ENCODE measurements at places on chromosomes 3 and 15.

DNA sequence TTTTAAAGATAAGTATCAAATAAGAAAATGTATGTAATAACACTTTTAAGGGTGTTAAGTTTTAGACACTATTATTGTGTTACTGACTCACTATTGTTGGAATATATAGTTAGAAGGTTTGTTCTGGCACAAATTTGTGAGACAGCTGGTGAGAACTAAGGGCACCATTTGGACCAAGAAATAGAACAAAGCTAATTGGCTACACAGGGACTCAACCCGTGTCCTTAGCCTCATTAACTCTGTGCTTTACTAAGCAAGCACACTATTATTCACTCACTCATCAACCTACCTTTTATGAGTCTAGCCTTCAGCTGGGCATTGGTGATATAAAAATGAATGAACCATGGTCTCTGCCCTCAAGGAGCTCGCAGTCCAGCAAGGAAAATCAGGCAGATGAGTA, 4.1 kb upstream of the UNC13C start:
- no peak for DNase-seq

- DNase-seq = no peak
These were observed 43.9 kb downstream of the PPCDC start for GRCh38 chr15:75067123-75067830.

- no peak for DNase-seq
These were observed 176.8 kb downstream of the TUSC7 start for GRCh38 chr3:116886202-116886893.

DNA sequence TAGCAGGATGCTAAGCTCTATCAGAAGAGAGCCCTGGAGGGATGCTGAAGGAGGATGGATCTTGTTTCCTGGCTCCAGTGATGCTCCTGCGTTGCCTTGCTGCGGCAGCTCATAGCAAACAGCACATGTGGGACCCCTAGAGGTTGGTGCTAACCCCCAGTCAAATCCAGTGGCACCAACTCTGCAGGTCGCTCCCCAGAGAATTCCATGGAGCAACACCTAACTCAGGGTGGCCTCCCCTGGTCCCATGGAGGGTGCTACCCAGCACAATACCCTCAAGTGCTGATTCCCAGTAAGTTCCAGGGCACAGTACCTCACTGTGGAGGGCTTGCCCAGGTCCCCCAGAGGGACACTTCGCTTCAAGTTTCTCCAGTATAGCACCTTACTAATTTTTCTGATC, 231.2 kb downstream of the NEK10 start:
- no peak for DNase-seq

GRCh38 chr15:94965593-94965992, 734.2 kb downstream of the MCTP2 start:
- no peak for DNase-seq

- DNase-seq = no peak
These were observed 290.5 kb upstream of the VEPH1 start for GRCh38 chr3:157793745-157794144.

GRCh38 chr3:191143224-191143623, 55.8 kb upstream of the OSTN start:
- no peak for DNase-seq

DNA sequence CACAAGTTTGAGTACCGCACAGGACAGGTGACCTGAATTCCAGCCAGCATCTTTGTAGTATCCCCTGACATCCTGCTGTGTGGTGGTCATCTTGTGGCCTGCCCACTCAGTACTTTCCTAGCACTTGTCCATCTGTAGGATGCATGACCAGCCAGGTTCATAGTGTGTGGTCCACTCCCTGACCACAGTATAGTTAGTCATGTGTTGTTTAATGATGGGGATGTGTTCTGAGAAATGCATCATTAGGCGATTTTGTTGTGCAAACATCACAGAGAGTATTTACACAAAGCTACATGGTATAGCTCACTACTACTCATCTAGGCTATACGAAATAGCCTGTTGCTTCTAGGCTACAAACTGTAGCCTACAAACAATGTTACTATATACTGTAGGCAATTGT, 16.9 kb upstream of the RBPMS2 start:
- DNase-seq = no peak

- no peak for DNase-seq
These were observed 95.9 kb upstream of the PRR23E start for GRCh38 chr3:127097072-127097405.

GRCh38 chr15:99275525-99276128, 24.3 kb downstream of the LRRC28 start:
- DNase-seq = no peak

DNA sequence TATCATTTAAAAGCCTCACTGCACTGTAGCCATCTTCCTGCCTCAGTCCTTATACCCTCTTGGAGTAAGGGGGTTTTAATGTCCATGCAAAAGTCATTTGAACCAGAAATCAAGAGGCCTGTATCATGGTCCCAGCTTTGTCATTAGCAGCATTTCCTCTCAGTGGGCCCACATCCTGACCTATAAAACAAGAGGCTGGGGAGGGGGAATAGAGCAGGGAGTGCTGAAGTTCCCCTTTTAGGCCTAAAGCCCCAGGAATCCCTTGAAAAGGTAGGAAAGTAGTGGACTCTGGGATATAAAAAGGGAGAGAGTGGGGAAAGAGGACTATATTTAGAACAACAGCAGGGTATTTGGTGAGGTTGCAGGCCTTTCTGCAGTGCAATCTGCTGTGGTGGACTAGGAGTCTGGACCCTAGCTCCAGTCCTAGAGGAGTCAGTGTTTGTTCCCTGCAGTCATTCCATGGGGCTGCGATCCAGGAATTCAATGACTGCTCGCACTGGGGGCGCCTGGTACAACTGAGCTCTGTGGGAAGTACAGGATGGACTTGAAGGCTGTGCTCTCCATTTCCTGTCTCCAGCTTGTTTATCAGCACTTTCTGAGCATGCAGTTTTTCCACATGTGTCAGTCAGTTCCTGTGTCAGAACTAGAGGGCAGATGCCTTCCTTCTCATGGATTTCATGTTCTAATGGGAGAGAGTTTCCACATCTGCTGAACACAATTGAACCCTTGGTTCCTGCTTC, 46.8 kb downstream of the PDHB start:
- DNase-seq = peak; percentile 35

DNA sequence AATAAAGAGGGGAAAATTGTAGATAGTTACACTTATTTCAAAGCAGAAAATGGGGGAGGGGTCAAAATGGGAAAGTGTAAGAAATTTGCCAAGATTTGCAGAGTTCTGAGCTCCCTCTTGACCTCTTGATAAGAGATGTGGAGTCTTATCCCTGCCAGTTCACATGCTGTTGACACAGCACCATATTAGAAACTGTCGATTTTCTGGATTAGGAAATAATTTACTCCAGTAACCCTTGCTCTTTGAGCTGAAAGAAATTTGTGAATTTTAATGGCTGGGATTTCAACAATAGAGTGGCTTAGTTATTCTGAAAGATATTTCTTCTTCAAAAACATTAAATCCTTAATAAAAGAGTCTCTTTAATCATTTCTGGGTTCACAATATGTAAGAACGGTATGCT, 306.2 kb upstream of the CNTN4 start:
- DNase-seq = no peak

DNA sequence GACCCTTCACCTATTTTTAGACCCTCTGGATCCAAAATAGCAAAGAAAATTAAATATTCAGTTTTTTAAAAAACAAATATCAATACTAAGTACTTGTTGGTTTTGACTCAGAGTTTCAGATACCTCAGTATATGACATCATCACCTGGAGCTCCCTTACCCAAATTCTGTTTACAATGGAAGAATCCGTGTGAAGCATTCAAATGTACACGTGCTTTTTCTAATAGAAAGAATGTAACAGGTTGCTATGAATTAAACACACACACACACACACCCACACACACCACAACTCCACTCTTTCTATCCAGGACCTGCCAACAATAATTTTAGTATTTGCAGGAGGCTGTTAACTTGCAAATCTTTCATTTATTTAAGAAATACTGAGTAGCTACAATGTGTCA, 221.8 kb downstream of the THRB start:
- no peak for DNase-seq

DNA sequence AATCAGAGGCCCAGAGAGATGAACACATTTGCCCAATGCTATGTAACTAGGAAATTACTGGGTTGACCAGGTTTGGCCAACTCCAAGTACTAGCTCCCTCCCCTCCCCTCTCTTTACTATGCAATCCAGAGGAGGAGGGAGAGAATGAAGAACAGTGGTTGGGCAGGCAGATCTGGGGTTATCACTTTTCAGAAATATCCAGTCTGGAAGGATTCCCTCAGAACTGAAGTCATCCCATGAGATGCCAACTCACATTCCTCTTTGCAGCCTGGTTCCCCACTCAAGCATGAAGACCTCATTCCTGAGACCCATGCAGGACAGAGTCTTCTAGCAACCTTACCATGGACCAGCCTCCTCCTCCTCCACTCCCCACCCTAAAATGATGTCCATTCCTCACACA, 201.1 kb downstream of the TLE3 start:
- DNase-seq = no peak

DNA sequence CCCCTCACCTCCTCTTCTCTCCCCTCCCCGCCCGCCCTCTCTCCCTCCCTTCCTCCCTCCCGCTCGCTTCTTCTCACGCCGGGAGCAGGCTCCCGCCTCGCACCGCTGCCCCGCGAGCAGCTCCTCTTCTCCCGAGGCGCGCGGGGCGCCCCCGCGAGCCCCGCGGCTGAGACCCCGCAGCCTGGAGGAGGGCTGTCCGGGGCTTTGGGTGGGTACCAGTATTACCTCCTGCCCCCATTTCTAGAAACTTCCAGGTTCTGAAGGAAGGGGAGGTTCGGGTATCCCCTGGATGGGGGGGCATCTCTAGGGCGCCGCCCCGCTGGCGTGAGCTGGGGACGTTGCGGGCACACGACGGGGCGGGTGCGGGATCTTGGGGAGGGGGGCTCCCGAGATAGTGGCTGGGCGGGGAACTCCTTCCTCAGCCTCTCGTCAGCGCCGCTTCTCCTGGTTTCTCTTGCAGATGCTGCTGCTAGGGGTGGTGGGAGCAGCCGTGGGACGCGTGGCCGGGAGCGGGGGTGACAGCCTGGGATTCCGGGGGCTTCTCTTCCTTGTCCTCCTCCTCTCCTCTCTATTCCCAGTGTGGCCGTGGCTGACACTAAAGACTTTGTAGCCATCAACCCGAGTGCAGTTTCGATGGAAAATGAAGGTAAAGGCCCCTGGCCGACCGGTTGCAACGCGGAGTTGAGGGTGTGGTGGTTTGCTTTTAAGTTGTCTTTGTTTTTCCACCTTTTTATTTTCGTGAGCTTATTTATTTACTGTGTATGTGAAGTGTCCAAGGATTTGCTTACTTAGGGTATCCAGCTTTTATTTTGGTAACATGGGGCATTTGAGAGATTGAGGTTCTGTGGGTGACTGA, 474 bp downstream of the ATP2C1 start:
- DNase-seq = peak; percentile 88

GRCh38 chr3:72748659-72749058, 99.6 kb downstream of the SHQ1 start:
- no peak for DNase-seq

- peak; percentile 54 for DNase-seq
These were observed 134.4 kb downstream of the TMCO5A start for GRCh38 chr15:38068626-38069391.

- DNase-seq = no peak
These were observed 230.2 kb upstream of the EIF1B start for GRCh38 chr3:40079203-40079846.

DNA sequence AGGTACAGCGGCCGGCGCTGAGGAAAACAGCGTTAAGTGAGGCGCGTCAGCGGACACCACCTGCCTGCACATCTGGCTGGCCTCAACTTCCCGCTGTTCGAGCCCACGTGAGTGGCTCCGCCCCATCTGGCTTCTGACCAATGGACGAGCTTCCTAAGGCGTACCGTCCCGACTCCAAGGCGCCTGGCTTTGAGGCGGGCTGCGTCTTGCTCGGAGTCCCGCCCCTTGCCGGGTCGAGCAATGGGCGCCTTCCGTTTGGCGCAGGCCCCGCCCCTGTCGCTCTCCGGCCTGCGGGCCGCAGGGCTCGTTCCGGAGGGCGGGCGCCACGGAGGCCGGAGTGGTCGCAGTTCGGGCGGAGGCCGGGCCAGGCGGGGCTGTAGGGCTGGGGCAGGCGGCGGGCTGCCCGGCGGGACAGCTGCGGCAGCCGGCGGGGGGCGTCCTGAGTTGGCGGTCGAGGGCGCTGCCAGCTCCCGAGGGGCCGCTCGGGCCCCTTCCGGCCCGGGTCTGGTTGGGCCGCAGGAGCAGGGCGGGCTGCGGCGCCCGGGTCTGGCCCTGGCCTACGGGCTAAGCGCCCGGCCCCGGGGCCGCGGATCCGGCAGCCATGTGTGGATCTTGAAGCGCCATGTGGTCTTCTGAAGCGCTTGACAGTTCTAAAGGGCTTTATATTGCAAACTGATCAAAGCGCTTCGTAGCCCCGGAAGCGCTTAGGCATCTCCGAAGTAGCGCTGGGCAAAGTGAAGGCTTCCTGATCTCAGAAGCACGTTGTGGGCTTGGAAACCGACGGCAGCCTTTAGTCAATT, at the start of gene TATDN2:
Gene TATDN2, plus strand, starts transcription at position 276 of the 800 bp plus-strand sequence. CDS start 742 bp downstream, outside the sequence.
- peak; percentile 92 for DNase-seq

GRCh38 chr3:185789134-185789533, 35.7 kb downstream of the IGF2BP2 start:
- DNase-seq = no peak

DNA sequence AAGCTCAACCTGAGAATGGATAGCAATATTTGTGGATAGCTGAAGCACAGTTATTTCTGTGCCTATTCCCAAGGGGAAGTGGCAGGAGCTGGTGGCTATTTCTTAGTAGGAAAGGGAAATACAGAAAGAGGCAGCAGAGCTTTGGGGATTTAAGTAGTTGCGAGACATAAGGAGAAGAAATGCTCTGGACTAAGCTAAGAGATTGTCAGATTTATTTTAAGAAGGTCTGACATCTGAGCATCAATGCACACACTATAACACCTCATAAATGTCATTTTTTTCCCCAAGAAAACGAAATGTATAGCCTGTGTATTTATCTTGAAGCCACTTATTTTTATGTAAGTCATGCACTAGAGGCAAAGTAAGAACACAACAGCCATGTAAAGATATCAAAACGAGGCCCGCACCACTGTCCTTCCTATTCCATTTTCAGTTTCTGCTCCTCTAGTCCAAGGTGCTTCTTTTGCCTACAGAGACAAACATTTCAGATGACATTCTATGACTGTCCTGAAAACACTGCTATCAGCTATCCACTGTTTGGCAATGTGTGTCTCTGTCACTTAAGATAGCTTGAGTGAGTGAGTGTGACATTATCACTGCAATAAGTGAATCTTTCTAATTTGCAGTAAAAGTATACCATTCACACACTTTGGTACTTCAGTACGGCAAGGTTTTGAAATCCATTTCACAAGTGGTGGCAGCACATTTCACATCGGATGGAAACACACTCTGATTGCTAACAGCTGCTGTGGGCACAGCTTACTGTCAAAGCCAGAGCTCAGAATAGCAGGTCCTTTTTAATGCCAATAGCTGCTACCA, 62.7 kb upstream of the ICE2 start:
- DNase-seq = no peak

- DNase-seq = no peak
These were observed 15.1 kb downstream of the HRG start for GRCh38 chr3:186680869-186681268.

- DNase-seq = no peak
These were observed 266.7 kb downstream of the SLCO3A1 start for GRCh38 chr15:92120094-92120795.
